Activated CD4-positive, alpha-beta memory T cell treated with anti-CD3 and anti-CD28 coated beads for 36 hours (primary cell): ENCODE measurements at places on chromosomes 4 and X. TPM values are rescaled to one million over a fixed set of nuclear protein-coding genes. Genes with fewer than 3 reads are reported as not detected.

The ALB gene
- total RNA-seq = not detected

- no peak for DNase-seq
- H3K36me3 ChIP-seq = peaks cover under 1% of the 10 kb centered on the region
- peaks cover 2% of the 10 kb centered on the region for H3K27me3 ChIP-seq
- H3K4me1 ChIP-seq = peaks cover 21% of the 10 kb centered on the region
- peak overlapping the region; percentile 80 for H3K4me3 ChIP-seq
Observed at GRCh38 chrX:119235051-119235511, 1.0 kb upstream of the PGRMC1 start.

- no peaks in the 10 kb centered on the region for H3K27me3 ChIP-seq
- peaks cover 3% of the 10 kb centered on the region for H3K4me1 ChIP-seq
- H3K4me3 ChIP-seq = no peak overlapping the region
- DNase-seq = no peak
- H3K36me3 ChIP-seq = no peaks in the 10 kb centered on the region
Observed at GRCh38 chrX:49992853-49993252, 70.5 kb downstream of the CLCN5 start.

DNA sequence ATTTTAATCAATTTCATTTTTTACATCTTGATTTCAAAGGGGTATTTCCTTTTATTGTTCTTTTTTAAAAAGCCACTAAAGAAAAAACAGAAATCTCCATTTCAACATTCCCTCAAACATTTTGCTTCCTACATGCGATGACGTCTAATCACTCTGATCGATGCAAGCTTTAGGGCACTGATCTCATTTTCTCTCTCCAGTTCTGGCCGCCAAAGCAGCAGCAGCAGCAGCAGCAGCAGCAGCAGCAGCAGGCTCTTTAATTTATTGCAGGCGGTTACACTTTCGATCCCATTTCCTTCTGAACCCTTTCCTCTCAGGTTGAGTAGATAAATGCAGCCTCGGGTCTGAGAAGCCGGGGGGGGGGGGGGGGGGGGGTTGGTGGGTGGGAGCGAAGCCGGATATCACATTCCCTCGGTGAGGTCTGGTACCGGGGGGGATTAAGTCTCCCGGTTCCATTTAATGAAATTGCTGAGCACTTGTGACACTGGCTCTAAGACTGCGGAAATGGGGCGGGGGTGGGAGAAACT, 3.4 kb upstream of the PCDH7 start:
- H3K27me3 ChIP-seq = peaks cover 43% of the 10 kb centered on the region
- peak overlapping the region; percentile 27 for H3K4me3 ChIP-seq
- H3K4me1 ChIP-seq = peaks cover 27% of the 10 kb centered on the region
- H3K27ac ChIP-seq = no peak overlapping the region

The RBM46 gene
- total RNA-seq = not detected

DNA sequence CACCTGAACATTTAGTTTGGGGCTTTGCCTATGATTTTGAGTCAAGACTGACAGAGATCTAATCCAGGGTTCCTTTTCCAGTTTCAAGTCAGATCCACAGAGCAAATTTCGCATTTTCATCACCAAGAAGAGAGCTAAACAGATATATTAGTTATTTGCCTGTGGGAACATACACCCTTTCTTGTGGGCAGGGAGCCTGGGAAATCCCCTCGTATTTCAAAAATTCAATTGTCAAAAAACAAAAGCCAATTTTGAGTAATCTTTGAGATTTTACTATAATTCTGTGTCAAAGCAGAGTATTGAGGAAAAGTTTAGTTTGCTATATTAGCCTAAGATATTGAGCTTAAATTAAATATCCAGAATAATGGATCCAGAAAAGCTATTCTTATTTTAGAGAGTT, 56.6 kb downstream of the AFM start:
- H3K36me3 ChIP-seq = no peaks in the 10 kb centered on the region
- H3K4me1 ChIP-seq = peaks cover 7% of the 10 kb centered on the region
- DNase-seq = no peak
- H3K27ac ChIP-seq = no peak overlapping the region
- H3K27me3 ChIP-seq = peaks cover 6% of the 10 kb centered on the region
- no peak overlapping the region for H3K4me3 ChIP-seq

- no peaks in the 10 kb centered on the region for H3K27me3 ChIP-seq
- peak within 1 kb of the TSS; percentile 75 for H3K4me3 ChIP-seq
- peaks cover 21% of the 10 kb centered on the region for H3K4me1 ChIP-seq
- no peaks in the 10 kb centered on the region for H3K36me3 ChIP-seq
- peak; percentile 67 for DNase-seq
- H3K27ac ChIP-seq = no peak within 1 kb of the TSS
Observed at GRCh38 chrX:100928660-100929613, at the start of gene XKRX. TSS of gene XKRX (minus strand) at chrX:100928917. CDS start at chrX:100928304, 613 bp downstream.

The RAI2 gene
- 0.39 TPM for total RNA-seq

The UBE2D3 gene
- total RNA-seq = 415 TPM

GRCh38 chr4:127732623-127733328, 2.6 kb downstream of the SLC25A31 start:
- H3K36me3 ChIP-seq = no peaks in the 10 kb centered on the region
- DNase-seq = no peak
- H3K4me1 ChIP-seq = no peaks in the 10 kb centered on the region
- no peaks in the 10 kb centered on the region for H3K27me3 ChIP-seq
- no peak overlapping the region for H3K4me3 ChIP-seq

DNA sequence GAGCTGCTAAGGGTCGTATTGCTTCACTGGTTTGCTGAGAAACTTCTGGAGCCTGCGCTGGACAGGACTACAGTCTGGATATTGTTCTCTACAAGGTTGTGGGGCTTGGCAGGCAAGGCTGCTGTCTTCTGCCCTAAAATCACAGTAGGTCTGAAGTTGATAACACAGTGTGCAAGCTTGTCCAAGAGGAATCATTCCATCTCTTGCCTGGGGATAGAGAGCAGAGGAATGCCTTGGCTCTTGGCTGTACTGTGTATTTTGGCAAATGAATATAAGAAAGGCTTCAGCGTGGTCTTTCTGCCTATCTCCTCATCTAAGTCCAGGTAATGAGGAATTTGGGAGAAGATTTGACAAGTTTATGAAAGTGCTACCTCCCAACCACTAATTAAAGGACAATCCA, 9.4 kb upstream of the RASL11B start:
- H3K27ac ChIP-seq = no peak overlapping the region
- no peak for DNase-seq
- peaks cover 3% of the 10 kb centered on the region for H3K4me1 ChIP-seq
- no peak overlapping the region for H3K4me3 ChIP-seq
- peaks cover 13% of the 10 kb centered on the region for H3K27me3 ChIP-seq

The ARSD gene
- 1.5 TPM for total RNA-seq

GRCh38 chr4:146159384-146160058, 16.0 kb upstream of the LSM6 start:
- peaks cover 8% of the 10 kb centered on the region for H3K4me1 ChIP-seq
- H3K27me3 ChIP-seq = peaks cover 25% of the 10 kb centered on the region
- DNase-seq = peak; percentile 31
- no peak overlapping the region for H3K4me3 ChIP-seq

GRCh38 chr4:68366600-68366999, 16.7 kb upstream of the YTHDC1 start:
- no peaks in the 10 kb centered on the region for H3K36me3 ChIP-seq
- DNase-seq = no peak
- H3K4me3 ChIP-seq = no peak overlapping the region
- peaks cover 15% of the 10 kb centered on the region for H3K27me3 ChIP-seq
- H3K4me1 ChIP-seq = no peaks in the 10 kb centered on the region

DNA sequence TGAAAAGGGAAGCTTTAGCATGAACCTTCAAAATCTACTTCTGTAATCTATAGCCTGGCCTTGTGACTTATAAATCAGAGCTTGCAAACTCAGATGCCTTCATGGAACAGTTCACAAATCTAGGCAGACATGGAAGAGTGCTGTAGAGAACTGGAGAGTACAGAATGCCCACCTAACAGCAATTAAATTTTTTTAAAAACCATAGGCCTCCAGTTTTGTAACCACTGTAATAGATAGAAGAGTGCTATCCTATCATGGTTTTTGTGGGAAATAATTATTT, 10.4 kb downstream of the MTMR1 start:
- H3K27me3 ChIP-seq = no peaks in the 10 kb centered on the region
- H3K27ac ChIP-seq = peak overlapping the region; percentile 78
- DNase-seq = no peak

DNA sequence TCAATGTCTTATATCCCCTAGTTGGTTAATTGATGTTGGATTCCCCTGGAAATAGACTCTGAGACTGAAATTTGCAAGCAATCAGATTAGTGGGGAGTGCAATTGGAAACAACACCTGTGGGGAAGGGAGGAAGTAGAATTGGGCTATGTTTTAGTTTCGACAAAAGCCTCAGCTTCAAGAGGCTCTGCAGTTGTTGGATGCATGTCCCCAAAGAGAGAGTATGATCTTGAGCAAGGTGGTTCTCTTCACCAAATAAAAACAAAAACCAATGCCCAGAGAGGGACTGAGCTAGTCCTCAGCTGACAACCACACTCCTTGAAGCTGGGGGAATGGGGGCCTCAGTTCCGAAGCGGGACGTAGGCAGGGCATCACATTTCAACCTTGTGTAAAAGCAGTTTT, 77.1 kb downstream of the PRKG2 start:
- H3K27me3 ChIP-seq = peaks cover 6% of the 10 kb centered on the region
- no peaks in the 10 kb centered on the region for H3K4me1 ChIP-seq
- DNase-seq = no peak
- H3K4me3 ChIP-seq = no peak overlapping the region
- no peak overlapping the region for H3K27ac ChIP-seq
- H3K36me3 ChIP-seq = peaks cover 3% of the 10 kb centered on the region

GRCh38 chr4:11545651-11546050, 117.0 kb upstream of the HS3ST1 start:
- no peaks in the 10 kb centered on the region for H3K36me3 ChIP-seq
- no peak for DNase-seq
- peaks cover 10% of the 10 kb centered on the region for H3K4me1 ChIP-seq
- no peak overlapping the region for H3K27ac ChIP-seq
- no peak overlapping the region for H3K4me3 ChIP-seq

- no peak overlapping the region for H3K27ac ChIP-seq
- no peak for DNase-seq
- H3K4me3 ChIP-seq = no peak overlapping the region
- H3K4me1 ChIP-seq = no peaks in the 10 kb centered on the region
Observed at GRCh38 chr4:14478504-14478903, 523.8 kb upstream of the CPEB2 start.

The MAGEA8 gene
- not detected for total RNA-seq

The USP27X gene
- 2.0 TPM for total RNA-seq

The RAB39B gene
- 15.3 TPM for total RNA-seq

The RENBP gene
- total RNA-seq = 8.4 TPM

GRCh38 chrX:69117876-69118526, 47.3 kb downstream of the PJA1 start:
- no peaks in the 10 kb centered on the region for H3K4me1 ChIP-seq
- H3K27me3 ChIP-seq = no peaks in the 10 kb centered on the region
- no peak overlapping the region for H3K4me3 ChIP-seq
- no peak overlapping the region for H3K27ac ChIP-seq
- no peaks in the 10 kb centered on the region for H3K36me3 ChIP-seq

GRCh38 chrX:124441971-124442590, 95.7 kb downstream of the SH2D1A start:
- no peaks in the 10 kb centered on the region for H3K27me3 ChIP-seq
- H3K36me3 ChIP-seq = no peaks in the 10 kb centered on the region
- H3K4me1 ChIP-seq = peaks cover 10% of the 10 kb centered on the region
- H3K4me3 ChIP-seq = no peak overlapping the region
- no peak overlapping the region for H3K27ac ChIP-seq

The CCSER1 gene
- 0.19 TPM for total RNA-seq
